ENCODE measurements at places on chromosomes 12 and 14.

DNA sequence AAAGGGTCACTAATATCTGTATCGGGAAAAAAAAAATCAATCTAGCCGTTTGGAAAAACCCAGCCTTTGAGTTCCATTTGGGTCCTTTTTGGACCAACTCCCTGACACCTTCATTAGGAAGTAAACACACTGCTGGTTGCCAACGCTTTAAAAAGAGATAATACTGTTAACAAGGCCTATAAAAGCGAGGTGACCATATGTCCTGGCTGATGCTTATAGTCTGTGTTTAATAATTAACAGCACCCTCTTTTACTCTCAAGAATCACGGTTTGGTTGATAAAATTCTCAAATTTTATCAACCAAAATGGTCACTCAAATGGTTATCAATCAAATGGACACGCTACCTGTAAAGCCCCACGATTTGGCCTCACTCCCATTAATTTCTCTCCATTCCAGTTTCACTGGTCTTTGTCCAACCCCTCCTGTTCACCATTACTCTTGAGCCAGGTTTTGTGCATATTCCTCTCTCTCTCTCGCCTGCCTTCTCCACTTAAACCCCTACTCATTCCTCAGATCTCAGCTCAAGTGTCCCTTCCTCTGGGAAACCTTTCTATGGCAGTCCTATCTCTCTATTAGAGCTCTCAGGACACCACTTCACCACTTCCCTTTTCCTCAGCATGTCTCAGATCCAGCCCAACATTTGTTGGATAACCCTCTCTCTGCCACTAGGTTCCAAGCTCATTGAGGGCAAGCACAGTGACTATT is 9.5 kb downstream of the BTG1 start:
- DNase-seq = no peak

GRCh38 chr12:42266579-42267230 is 28.7 kb upstream of the YAF2 start:
- DNase-seq = no peak

DNA sequence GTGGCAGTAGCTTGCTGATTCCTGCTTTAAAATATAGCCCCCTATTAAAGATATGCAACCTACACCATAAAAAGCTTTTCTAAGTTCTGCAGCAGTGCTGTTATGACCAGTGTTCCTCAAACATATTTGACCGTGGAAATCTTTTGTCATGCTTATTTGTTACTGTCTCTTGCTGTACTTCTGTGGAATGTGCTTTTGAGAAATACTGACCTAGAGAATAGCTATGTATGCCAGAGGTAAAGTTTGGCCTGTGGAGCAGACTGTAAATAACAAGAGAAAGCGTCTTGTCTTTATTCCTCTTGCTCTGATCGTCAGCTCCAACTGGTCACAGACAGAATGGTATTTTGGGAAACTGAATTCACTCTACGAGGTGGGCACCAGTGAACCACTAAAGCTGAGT is 239.0 kb downstream of the FBXL14 start:
- no peak for DNase-seq

GRCh38 chr12:84825149-84825548 is 87.5 kb downstream of the SLC6A15 start:
- DNase-seq = no peak

DNA sequence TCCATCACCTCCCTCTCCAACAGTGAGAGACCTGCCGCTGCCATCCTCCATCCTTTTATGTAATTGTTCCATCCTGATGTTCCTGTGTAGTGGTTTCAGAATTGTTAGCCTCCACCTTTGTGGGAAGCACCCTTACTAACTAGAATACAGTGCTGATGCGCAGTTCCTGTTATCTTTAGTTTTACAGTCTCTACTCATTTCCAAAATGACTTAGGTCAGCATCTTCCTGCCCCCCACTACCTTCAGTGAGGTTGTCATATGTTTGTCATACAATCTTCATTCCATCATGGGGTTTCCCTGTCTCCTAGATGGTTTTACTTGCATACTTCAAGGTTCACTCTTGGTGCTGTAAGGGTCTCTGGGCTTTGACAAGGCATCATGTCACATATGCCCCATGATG is 69.8 kb downstream of the EML1 start:
- no peak for DNase-seq

GRCh38 chr14:104135121-104135903 is 3.1 kb upstream of the KIF26A start:
- no peak for DNase-seq

DNA sequence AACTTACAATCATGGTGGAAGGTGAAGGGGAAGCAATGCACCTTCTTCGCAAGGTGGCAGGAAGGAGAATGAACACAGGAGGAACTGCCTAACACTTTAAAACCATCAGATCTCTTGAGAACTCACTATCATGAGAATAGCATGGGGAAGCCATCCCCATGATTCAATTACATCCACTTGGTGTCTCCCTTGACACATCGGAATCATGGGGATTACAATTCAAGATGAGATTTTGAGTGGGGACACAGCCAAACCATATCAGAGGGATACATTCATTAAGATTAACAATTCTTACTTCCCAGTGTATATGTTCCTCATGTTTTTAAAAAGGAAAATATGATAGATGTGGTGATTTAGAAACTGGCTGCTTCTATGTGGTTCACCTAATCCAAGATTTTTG is 117.9 kb downstream of the PDE3A start:
- peak; percentile 23 for DNase-seq

DNA sequence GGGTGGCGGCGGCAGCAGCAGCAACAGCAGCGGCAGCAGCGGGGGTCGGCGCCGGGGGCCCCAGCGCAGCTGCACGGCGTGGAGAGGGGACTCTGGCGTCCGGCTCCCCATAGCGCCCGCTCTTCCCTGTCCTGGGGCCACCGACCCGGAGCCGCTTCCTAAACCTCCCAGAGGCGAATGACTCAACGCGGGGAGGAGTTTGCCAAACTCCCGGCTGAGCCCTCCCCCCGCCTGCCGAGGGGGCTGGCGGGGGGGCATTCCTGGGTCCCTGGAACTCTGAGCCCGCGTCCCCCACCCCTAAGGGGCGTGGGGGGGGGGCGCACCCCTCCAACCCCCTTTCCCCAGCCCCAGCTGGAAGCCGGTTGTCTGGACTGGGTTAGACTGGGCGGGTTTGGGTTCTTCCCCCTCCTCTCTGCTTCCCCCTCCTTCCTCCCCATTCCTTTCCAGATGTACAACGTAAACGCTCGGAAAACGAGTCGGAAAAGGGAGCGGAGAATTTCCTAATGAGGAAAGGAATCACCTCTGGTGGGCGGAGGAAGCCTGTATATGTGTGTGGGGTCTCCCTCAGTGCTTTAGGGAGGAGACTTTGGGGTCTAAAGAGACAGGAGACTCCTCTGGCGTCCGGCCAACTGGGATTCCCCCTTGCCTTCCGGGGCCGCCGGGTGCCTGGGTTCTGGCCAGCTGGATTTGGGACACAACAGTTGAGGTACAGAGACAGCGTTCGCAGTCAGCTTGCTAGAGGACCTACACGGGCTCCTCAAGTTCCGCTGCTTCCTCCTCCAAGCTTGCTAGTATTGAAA is at the start of gene ITGA5:
Gene ITGA5, minus strand, starts transcription at position 179 of the 800 bp plus-strand sequence. Its CDS starts 68 bp downstream, at position 111.
- DNase-seq = peak; percentile 71

DNA sequence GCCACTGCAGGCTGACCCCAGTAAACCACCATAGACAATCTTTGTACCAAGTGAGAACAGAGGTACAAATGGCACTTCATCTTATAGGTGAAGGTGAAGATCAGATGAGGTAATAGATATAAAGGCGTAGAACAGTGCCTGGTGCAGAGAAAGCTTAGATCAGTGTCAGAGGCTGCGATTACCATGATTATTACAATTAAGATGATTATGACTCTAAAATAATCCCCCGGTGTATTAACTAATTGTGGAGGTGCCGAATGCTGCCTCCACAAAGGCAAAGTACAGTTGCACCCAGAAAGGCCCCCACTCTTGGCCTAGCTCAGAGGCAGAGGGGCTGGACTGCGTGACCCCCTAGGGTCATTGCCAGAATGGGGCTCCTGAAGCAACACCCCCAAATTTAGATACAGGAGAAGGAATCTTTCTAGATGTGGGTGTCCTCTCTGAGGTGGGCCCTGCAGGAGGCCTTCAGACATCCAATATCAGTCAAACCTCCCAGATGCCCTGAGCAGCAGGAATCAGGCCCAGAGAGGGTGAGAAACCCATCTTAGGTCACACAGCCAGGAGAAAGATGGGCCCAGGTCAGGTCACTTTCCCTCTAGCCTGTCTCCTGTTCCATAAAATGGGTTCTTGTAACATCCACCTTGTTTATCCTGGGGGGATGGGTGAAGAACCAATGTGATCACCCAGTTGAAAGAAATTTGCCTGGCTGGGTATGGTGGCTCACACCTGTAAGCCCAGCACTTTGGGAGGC is 139.8 kb downstream of the PHETA1 start:
- DNase-seq = no peak

DNA sequence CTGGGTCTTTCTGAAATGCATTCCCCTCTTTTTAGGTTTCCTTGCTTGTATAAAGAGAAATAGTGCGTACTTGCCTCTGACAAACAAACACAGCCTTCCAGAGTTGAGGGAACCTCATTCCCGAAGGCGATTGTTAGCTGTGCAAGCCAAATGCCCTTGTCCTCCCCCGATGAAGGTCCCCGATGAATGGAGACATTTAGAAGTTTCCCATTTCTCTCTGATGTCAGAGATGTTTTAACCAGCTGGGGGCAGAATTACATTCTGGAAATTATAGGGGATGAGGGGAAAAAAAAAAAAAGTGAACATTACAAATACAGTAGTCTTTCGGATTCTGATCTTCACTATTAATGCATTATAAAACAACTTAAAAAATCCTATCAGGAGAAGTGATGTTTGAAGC is 366.8 kb downstream of the VRK1 start:
- no peak for DNase-seq

DNA sequence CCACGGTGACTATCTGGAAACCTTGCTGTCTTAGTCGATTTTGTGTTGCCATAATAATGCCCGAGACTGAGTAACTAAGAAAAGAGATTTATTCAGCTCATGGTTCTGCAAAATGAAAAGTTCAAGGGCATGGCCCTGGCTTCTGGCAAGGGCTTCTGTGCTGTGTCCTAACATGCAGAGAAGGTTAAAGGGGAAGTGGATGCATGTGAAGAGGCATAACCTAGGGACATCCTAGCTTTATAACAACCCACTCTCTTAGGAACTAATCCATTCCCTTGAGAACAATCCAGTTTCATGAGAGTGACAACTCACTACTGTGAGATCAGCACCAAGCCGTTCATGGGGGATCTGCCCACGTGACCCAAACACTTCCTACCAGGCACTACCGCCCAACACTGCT is 11.5 kb downstream of the FLVCR2 start:
- no peak for DNase-seq

- no peak for DNase-seq
Measured at GRCh38 chr12:122894193-122895121, 1.5 kb downstream of the VPS37B start.

DNA sequence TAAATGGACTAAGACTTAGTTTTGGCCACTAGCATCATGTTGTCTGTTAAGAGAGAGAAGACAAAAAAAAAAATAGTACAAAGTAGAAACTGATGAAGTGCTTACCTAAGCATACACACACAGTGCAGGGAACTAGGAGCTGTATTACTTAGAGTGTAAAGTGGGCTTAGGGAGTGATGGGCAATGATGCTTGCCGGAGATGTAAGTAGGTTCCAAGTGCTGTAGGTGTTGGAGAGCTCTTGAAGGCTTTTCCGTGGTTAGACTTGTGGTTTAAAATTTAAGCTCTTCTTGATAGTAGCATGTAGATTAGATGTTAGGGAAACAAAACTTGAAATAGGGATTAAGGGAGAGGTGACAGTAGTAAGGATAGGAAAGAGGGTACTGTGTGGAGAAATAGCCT is 34.7 kb downstream of the MIA2 start:
- peak; percentile 29 for DNase-seq

- no peak for DNase-seq
Measured at GRCh38 chr14:55383541-55384140, 28.0 kb downstream of the ATG14 start.

DNA sequence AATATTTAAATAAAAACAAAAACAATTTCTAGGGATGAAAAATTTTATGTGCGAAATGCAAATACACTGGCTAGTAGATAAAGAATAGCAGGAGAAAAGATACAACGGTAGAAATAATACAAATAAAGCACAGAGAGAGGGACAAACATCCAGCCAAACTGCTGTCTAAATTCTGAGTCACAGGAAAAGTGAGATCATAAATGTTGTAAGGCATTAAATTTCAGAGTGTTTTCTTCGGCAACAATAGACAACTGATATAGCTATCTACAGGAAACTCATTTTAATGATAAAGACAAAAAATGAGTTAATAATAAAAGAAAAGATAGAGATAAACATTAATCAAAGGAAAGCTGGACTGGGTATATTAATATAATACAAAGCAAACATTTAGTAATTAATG is 122.2 kb downstream of the NTS start:
- peak; percentile 9 for DNase-seq

DNA sequence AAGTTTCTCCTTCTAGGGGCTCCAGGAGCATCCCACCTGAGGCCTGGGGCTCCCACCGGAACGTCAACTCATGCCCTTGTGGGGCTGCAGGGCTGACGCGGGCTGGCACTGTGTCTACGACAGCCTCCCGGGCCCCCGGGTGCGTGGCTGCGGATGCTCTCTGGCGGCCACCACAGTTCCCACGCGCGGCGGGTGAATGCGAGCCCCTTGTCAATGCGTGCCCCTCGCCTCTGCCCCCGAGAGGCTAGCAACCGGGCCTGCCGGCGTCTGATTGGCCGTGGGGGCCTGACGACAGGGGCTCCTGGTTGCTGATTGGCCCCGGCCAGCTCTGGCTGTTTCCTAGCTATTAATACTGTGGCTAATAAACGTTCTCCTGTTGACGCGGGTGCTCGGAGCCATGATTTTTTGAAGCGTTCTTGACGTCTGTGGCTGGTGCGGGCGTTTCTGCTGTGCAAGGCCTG is 1.8 kb upstream of the MEG3 start:
- DNase-seq = peak; percentile 68

- DNase-seq = no peak
Measured at GRCh38 chr12:6780573-6780972, 8.3 kb downstream of the LAG3 start.

DNA sequence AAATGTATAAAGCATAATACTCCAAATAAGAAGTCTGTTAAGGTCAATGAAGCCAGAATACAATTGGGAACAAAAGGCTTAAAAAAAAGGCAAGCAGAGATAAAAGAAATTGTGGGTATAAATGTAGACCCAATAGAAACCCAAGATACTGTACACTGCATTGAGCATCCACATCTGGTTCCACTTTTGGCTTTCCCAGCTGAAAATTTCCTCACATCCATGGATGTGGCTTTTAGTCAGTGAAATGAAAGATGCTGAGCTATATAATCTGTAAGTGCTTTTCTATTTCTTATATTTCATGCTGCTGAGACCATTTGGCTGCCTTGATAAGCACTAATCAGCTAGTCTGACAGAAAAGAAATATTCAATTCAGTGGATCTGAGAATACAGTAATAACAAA is 83.5 kb downstream of the PTPRR start:
- DNase-seq = no peak

GRCh38 chr12:40145896-40146295 is 40.0 kb upstream of the SLC2A13 start:
- no peak for DNase-seq

Data from astrocyte of the spinal cord (primary cell).